Activated naive CD8-positive, alpha-beta T cell treated with anti-CD3 and anti-CD28 coated beads, Interleukin-2, amount 50 U/mL, for 16 hours (primary cell): ENCODE measurements at places on chromosomes 3 and 15.

- DNase-seq: no peak
Measured at GRCh38 chr3:22265403-22265802, 514.4 kb upstream of the ZNF385D start.

DNA sequence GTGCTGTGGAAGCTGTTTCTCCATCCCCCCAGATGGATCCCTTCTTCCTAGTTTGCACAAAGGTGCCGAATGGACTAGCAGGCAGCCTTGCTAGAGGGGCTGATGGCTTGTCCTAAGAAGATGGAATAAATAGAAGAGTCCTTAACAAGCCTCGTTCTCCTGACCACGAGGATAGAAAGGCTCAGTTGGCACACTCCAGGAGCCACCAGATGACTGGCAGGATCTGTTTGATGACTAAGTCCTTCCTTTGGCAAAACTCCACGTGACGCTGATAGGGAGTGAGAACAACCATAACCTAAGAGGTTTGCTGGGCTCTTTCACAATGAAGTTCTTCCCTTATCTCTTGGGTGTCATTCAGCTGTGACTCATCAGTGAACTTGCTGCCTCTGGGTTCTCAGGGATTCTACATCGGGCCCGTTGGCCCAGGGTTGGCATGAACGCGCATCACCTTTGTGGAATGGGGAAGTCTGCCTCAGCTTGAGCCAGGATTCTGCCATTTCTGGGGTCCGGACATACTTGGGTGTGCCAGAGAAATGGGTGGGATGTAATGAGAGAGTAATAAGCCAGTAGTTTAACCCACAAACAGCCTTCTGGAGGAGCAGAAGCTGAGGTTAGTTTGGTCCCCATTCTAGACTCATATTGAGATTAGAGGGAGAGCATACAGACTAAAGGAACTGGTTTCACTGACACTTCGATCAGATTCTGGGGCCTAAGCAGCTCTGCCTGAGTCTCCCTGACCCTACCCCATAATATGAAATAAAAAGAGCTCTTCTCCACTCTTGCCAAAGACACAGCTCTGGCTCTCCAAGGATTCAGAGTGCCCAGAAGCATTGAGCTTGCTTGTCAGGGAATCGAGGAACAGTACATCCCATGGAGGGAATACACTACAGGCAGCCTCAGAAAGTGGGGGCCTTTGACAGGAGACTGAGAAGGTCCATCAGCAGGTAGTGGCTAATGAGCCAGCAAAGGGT, 2.0 kb upstream of the MELTF start:
- no peak for DNase-seq

DNA sequence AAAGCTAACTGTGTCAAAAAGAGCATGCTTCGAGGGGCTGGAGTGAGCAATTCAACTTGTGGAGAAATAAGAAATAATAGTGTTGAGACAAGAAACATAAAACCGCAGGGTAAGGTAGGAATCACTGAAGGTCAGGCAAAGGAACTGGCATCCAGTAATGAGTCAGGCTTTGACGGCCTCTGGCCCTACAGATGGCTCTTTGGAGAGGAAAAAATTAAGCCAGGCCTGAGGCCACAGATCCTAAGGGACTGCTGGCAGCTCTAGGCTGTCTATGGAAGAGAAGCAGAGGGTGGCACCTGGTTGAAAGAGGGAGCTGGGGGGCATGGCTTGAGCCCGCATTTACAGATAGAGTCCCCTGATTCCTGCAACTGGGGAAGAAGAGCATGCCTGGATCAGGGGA, 28.6 kb upstream of the ZSCAN2 start:
- DNase-seq: no peak

- no peak for DNase-seq
Measured at GRCh38 chr3:177358091-177358976, 161.1 kb upstream of the TBL1XR1 start.

DNA sequence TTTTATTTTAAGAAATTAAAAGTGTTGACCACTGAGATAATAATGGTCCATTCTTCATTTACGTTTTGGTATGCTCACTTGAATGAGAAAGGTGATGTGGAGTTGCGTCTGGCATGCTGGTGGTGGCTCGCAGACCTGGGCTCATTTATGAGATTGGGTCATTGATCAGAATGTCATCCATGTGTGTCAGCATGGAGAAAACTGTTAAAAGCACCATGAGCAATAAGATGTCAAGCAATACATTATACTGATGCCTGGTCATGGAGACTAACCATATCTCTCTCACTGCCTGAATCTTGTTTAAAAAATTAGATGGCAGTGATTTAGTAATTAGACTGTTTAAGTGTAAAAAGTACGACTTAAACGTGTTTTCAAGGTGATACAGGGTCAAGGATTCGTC, 503.4 kb upstream of the SEMA6D start:
- DNase-seq: no peak

- DNase-seq: no peak
Measured at GRCh38 chr3:182525766-182526374, 267.4 kb upstream of the ATP11B start.

DNA sequence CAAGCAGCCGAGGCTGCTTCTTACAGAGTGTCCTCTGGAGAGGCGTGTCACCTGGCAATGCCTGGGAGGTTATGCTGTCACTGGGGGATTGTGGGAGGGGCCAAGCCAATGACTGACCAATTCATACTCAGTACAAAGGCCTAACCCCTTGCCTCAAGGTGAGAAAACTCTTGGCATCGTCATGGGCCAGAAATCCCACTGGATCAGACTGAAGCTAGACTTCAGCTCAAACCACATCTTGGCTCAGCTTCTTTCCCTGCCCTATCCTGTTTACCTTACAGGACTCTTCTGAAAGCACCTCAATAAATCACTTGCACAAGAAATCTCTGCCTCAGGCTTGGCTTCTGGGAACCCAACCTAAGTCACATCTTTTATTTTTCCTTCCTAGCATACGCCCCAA, 9.5 kb downstream of the ANAPC13 start:
- DNase-seq: no peak

DNA sequence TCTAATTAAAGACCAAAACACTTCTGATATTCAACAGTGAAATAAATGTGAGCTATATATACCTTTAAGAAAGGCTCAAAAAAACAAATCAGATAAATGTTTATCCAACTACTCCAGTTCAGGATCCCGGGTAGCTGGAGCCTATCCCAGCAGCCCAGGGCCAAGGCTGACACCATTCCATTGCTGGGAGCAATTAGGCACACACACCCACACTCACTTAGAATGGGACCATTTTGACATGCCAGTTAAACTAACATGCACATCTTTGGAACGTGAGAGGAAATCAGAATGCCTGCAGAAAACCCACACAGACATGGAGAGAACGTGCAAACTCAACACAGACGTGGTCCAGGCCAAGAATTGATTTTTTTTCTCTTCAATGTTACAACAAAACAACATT, 30.0 kb upstream of the PLSCR4 start:
- no peak for DNase-seq

DNA sequence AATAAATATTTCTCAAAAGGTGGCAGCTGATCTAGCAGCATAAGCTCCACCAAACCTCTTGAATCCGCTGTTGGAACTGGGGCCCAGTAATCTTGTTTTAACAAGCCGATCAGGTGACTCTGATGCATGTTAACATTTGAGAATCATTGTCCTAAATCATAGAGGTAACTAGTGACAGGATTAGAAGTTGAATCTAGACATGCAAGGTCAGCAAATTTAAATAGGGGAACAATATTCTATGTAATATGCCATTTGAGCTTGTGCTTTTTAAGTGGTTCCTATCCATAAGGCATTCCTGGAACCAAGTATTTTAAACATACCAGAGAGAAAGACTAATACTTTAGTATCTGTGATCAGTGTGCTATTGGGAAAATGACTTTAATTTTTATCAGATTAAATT, 412.8 kb downstream of the PYDC2 start:
- no peak for DNase-seq

GRCh38 chr15:94290730-94291129, 59.4 kb downstream of the MCTP2 start:
- DNase-seq: no peak

DNA sequence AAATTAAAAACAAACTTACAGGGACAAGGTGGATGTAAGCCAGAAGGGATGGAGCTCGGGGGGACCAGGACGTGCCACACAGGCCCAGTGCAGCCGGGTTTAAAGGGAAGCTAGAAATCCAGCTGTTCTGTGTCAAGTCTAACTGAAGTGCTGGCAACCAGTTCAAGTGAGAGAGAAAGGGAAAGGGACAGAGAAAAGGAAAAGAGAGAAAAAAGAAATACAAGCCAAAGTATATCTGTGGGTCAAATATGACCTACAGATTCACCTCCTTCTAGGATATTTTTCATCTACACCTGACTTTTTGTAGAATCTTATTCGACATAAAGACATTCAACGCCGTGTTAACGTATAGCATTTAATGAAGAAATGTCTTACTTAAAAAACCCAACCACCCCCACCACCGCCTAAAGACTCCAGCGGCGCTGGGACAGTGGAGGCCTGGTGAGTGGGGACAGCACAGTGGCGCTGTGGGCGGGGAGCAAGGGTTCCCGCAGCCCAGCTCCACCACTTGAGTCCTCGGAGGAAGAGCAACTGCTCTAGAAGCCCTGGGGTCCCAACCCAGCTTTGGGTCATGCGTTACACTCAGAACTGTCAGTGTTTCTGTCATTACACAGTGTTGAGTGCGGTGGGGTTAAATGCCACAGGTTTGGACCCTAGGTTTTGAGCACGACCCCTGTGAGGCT, 62.3 kb downstream of the CHSY1 start:
- no peak for DNase-seq

GRCh38 chr15:60255390-60255789, 142.4 kb downstream of the ANXA2 start:
- DNase-seq: no peak

GRCh38 chr15:25719101-25719985, 143.8 kb downstream of the ATP10A start:
- DNase-seq: no peak

DNA sequence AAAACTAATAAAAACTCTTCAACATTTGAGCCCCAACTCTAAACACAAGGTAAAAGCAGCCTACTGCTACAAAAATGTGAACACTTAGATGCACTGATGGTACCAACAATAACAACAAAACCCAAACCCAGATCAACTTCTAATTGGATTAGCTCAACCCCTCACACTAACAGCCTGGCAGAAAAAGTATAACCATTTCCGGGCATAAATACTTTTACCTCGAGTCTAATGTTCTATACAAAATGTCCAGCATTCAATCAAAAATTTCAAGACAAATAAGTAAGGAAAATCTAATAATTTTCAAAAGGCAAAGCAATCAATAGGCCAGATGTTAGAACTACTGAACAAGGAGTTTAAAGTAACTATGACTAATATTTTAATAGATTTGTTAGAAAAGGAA, 303.3 kb downstream of the ARRDC4 start:
- DNase-seq: no peak

DNA sequence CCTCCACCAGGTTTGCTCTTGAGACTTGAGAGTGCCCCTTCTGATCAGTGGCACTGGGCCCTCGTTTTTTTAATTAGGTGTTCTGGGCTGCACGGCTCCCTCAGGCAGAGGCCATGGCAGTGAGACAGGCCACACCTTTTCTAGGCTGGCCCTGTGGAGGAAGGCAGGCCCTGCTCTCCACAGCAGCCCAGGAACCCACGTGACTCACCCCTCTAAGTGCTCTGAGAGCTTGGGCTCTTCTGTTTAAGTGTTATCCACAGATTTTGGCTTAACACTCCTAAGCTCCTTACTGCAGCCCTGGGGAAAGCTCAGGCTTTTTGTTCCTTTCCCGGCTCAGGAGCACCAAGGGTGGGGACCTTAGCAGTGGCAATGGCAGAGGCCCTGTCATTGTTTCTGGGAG, 463.2 kb upstream of the GBE1 start:
- no peak for DNase-seq

- peak; percentile 2 for DNase-seq
Measured at GRCh38 chr3:94249491-94250079, 186.7 kb downstream of the NSUN3 start.

DNA sequence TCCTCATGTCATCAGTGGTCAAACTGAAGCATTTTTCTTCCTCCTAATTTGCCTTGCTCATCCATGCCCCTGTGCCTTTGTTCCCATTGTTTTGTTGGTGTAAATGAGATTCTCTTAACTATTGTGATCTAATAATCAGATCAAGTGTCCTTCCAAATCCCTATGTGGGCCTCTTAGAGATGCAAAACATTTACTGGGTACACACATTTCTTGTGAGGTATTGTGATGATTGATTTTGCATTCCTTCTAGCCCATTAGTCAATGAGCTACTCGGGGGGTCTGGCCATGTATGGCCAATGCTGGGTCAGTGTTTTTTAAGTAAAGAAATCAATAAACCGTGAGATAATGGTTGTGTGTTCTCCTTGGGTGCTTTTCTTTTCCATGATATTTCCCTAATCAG, 580.4 kb downstream of the VGLL3 start:
- no peak for DNase-seq

DNA sequence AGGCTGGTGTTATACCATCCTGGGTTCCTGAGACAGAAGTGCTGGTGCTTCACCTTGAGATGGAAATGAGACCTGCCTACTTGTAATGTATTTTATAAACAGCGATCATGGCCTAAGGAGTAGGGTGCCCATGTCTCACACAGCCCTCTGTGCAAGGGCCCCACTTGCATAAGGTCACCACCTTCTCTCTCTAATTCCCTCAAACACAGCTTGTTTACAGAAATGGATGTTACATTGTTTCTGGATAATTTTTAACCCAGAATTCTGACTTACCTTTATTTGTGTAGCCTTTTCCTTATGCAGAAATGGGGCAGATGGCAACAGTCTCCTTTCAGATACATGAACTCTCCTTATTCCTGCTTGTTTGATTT, 95.1 kb upstream of the UMPS start:
- DNase-seq: no peak

DNA sequence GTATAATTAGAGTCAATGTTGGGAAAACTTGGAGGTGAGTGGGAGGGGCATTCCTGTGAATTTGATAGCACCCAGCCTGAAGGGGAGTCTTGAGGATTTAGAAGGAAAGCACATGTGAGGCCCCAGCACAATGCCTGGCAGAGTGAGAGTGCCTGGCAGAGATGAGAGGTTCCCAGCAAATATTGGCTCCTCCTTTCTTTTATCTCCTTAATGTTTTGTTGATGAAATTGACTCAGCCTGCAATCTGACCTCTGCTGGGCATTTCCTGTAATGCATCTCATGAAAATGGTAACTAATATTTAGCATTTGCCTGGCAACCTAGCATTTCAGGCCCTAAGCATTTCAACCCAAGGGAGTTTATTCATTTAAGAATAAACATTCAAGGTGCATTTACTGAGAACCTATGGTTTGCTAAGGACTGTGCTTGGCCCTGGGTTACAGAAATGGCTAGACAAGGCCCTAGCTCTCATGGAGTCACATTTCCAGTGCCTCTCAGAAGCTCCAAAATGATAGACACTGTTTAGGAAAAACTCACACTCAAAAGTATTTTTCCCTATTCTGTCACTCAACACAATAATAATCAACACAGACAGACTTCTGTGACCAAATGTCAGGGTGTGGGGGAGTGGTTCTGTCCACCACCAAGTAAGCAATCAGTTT, 19.0 kb downstream of the PDHB start:
- no peak for DNase-seq

DNA sequence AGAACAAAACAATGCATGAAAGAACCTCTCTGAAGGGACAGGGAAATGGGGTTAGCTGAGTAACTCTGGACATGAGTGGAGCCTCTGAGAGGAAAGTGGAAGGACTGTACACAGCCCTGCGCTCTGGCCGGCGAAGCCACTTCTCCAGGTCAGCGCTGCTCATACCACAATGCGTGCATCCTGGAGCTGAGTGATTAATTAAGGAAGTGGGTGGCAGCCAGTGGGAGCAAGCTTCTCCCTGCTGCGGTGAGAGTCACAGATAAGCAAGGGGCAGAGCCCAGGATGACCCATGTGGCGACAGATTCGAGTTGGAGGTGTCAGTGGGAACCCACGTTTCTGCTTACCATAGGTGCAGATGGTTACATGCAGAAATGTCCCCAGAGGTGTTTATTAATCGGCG, 48.0 kb downstream of the KLF15 start:
- no peak for DNase-seq

GRCh38 chr3:73352841-73353645, 271.7 kb downstream of the PDZRN3 start:
- DNase-seq: no peak
